ENCODE measurements at places on chromosomes 7 and 10. TPM values are rescaled to one million over a fixed set of nuclear protein-coding genes. Genes with fewer than 3 reads are reported as not detected.

The SEMA3A gene
- total RNA-seq = 0.62 TPM

DNA sequence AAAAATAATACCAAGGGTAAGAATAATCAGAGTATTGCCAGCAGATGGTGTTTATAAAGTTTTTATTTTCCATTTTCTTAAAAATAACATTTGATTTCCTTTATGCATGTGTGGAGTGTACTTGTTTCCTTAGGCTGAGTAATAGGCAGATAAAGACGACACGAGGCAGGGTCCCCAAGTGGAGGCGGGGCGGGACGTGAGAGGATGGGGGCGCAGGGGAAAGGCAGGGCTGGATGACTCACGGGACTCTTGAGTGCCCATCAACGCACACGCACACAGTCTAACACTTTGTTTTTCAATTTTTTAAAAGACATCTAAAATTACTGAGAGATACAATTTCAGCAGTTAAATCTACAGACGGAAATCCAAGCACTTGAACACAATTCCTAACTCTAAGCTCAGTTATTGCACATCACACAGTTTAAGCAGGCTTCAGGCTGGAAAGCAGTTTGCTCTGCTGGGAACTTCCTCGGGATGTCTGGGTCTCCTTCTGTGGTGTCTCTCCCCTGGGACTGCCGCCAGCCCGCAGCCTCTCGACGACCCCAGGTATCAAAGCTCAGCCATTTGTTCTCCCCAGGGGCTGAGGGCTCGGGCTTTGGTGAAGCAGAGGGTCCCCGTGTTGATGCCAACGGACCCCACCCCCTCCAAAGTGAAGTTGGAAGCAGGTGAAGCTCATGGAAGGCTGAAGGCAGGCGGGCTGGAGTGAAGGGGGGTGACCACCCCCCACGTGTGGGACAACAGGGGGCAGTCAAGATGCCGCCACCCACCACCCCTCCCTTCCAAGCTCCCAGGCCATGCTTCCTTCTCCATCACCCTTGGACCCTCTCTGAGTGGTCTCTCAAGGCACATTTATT lies 29.1 kb downstream of the SPOCK2 start:
- H3K4me3 ChIP-seq = no peak overlapping the region
- H3K27ac ChIP-seq = peak overlapping the region; percentile 89
- peaks cover 36% of the 10 kb centered on the region for H3K4me1 ChIP-seq
- H3K36me3 ChIP-seq = peaks cover 7% of the 10 kb centered on the region

- H3K36me3 ChIP-seq = no peaks in the 10 kb centered on the region
- no peak for DNase-seq
- no peak overlapping the region for H3K27ac ChIP-seq
Observed at GRCh38 chr10:8323428-8324054, 269.1 kb downstream of the GATA3 start.

- peak overlapping the region; percentile 90 for H3K27ac ChIP-seq
- peak overlapping the region; percentile 96 for H3K4me3 ChIP-seq
- H3K27me3 ChIP-seq = no peaks in the 10 kb centered on the region
- peaks cover 32% of the 10 kb centered on the region for H3K4me1 ChIP-seq
- no peak for DNase-seq
- peaks cover 3% of the 10 kb centered on the region for H3K36me3 ChIP-seq
Observed at GRCh38 chr10:23094786-23095403, 484 bp upstream of the MSRB2 start.

Data from activated T-cell treated with anti-CD3 and anti-CD28 coated beads, Interleukin-2, amount 50 U/mL, for 72 hours (primary cell).